CD4-positive, alpha-beta T cell treated with Interleukin-17A for 1 hour (primary cell): ENCODE measurements at places on chromosomes 11 and 22.

DNA sequence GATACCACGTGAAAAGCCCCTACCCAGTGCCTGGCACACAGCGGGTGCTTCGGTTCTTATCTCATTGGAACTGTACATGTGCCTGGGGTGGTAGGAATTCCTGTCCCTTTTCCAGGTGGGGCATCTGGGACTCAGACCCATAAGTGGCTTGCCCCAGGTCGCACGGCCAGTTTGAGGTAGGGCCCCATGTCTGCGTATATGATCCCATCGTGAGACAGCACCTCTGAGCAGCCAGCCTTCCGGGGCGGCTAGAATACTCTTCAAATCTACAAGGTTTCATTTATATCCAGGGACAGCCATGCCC, 33.5 kb upstream of the SMIM38 start:
- no peak for DNase-seq

DNA sequence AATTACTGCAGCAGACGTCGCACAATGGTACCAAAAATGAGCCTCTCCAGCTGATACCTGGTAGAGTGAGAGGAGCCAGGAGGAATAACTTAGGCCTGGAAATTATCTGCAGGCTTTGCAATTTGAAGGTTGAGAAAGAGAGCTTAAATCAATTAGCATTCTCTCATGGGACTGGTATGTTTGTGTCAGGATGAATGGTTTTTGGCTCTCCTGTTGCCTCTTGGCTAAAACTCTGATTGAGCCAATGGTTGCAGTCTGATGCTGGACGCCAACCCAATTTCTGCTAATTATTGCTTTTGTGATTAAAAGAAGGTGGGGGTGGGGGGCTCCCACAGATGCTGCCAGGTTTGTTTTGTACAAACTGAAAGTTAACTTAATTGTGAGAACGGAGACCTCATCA, 12.5 kb upstream of the NELL1 start:
- DNase-seq, result no peak

DNA sequence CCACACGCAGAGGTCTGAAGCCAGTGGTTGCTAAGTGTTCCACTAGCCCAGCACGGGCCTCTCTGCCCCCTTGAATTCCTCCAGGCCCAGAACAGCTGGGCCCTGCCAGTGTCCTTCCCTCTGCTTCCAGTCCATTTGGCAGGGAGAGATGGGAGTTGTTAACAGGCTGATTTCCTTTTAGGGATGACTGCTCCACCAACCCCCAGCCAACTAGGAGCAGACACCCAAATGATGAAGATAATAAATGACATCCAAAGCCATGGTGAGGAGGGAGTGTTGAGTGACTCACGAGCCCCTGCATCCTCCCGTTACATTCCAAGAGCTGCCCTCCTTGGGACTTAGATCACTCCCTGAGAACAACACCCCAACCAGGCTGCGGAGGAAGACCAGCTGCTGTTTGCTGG, 20.6 kb downstream of the PARVA start:
- no peak for DNase-seq

- peak; percentile 42 for DNase-seq
Measured at GRCh38 chr22:40855979-40856512, 393 bp downstream of the ST13 start.

- DNase-seq, result no peak
Measured at GRCh38 chr11:35981581-35981980, 37.7 kb downstream of the LDLRAD3 start.

- DNase-seq, result no peak
Measured at GRCh38 chr11:119990309-119991021, 147.4 kb downstream of the TRIM29 start.

GRCh38 chr11:18927550-18928322, 11.5 kb downstream of the MRGPRX1 start:
- no peak for DNase-seq

DNA sequence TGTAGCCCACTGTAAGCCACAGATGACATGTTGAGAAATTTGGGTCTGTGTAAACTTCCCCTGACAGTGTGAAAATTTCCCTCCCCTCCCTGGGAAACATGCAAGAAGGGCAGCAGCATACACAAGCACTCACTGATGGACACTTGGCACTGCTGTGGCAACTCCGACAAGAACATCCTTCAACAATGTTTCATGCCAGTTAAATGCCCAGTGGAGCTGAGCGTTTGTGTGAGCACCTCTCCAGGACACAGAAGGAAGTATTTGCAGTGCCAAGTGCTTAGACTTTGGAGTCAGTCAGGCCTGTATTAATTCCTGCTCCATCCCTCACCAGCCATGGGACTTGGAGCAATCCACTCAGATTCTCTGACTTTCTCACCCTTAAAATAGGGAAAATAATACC, 17.7 kb downstream of the C11orf87 start:
- no peak for DNase-seq

- no peak for DNase-seq
Measured at GRCh38 chr11:98277251-98277912, 743.4 kb upstream of the CNTN5 start.

- peak; percentile 19 for DNase-seq
Measured at GRCh38 chr22:42931421-42932196, 74.5 kb upstream of the ARFGAP3 start.

- no peak for DNase-seq
Measured at GRCh38 chr11:78266451-78266850, 77.7 kb downstream of the USP35 start.
